ENCODE measurements at places on chromosomes 7 and 10.

- DNase-seq: no peak
Measured at GRCh38 chr10:70162151-70162891, 8.0 kb downstream of the SAR1A start.

DNA sequence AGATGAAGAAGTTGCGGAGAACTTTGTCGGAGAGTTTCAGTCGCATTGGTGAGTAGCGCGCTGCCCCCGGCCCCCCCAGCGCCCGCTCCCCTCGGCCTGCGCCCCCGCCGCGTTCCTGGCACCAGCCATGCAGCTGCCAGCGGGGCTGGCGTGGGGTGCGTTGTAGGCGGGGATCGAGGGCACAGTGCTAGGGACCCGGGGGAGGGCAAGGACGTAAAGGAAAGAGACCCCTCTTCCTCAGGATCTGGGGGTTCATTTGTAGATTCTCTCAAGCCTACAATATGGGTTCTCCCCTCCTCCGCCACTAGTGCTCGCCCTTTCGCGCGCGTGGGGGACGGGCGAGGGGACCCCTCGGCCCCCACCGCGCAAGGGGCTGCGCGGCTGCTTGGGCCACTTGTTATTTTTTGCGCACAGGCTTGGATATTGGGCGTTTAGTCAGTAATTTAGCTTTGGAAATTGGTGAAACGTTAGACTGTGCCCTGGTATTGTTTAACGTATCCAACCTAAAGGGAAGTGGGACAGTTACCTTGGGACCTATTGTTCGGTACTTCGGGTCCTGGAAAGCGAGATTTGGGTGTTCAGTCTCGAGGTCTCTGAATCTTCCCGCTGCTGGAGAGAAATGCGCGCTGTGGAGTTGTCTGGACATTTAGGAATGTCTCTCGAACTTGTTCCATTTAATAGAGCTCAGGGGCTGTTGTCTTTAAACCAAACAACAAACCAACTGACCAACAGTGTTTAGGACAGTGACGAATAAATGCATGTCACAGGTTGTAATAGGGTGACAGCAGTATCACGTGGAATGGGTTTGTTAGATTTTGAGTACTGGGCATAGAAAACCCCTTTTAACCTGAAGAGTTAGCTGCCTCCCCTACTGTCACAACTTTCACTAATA, 796 bp downstream of the CDK14 start:
- DNase-seq: no peak

- no peak for DNase-seq
Measured at GRCh38 chr7:70590126-70590854, 541.7 kb upstream of the GALNT17 start.

- no peak for DNase-seq
Measured at GRCh38 chr7:41822259-41822817, 119.4 kb upstream of the INHBA start.

DNA sequence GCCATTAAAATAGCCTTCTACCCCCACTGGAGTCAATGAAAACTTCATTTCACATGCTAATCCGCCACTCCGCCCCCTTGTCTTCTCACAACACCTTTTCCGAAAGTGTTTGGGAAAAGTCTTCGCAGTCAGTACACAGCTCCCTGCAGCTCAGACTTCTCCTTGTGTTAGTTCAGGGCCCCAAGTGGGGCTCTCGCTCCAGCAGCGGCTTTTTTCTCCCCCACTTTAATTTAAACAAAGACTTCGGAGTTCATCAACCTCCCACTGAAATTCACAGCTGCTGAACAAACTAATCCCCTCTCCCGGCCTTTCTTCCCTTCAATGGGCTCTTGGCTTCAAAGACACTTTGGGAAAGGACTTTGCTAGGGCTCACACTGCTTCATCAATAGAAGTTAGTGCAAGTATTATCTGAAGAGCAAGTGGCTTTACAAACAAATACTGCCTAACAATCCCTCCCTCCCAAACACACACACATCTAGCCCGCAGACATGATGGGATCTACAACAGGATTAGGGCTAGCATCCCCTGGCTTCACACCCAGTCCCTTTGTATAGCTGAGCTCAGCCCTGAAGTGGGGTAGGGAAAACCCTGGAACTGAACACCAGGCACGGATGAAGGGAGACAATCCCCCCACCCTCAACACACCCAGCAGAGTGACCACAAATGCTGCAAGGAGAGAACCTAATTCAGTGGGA, 23.1 kb downstream of the WNT8B start:
- DNase-seq: peak; percentile 54

- DNase-seq: no peak
Measured at GRCh38 chr7:100373261-100373831, at the start of gene PILRA. Gene PILRA (plus strand): TSS chr7:100373487. CDS start chr7:100373657, 170 bp downstream.
